ENCODE measurements at places on chromosomes 13 and 19.

DNA sequence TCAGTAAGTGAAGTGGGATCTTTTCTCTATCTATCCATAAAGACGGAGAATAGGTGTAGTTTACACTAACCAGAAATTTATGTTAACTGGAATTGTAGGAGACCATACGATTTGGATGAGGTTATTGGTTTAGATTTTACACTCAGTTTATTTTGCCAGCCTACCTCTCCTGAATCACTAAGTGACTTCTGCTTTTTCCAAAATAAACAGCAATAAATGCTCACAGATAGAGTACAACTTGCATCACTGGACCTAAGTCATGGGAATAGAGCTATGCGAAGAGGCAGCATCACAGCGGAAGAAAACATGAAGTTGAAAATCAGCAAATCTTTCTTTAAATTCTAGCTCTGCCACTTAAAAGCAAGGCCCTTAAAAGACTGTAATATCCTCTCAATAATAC lies 781.0 kb downstream of the LIG4 start:
- DNase-seq, result no peak

DNA sequence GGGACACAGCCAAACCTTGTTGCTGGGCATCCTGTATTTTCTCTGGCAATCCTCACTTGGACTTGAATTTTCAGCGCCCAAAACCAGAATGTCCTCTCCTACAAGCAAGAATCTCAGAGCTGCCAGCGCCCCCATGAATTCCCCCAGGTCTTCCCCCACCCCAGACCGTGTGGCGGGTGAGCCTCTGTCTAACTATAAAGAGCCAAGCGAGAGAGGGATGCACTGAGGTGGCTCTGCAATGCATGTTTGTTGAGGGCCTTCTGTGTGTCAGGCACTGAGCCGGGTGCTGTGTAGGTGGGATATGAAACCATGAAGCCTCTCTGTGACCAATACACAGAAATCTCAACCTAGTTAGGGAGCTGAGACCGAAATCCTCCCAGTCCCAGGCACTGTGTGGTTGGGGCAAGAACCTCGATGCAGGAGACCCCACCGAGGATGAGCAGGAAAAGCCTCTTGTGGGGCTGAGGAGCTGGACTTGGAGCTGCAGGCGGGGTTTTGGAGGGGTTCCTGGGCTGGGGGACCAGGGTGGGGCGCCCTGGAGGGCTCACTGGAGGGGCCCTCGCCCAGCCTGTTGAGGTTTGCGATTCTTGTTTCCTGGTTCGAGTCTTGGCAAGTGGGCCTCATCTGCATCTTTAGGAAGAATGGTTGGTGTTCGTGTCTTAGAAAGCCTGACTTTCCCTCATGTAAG lies 12.4 kb upstream of the PROZ start:
- no peak for DNase-seq

DNA sequence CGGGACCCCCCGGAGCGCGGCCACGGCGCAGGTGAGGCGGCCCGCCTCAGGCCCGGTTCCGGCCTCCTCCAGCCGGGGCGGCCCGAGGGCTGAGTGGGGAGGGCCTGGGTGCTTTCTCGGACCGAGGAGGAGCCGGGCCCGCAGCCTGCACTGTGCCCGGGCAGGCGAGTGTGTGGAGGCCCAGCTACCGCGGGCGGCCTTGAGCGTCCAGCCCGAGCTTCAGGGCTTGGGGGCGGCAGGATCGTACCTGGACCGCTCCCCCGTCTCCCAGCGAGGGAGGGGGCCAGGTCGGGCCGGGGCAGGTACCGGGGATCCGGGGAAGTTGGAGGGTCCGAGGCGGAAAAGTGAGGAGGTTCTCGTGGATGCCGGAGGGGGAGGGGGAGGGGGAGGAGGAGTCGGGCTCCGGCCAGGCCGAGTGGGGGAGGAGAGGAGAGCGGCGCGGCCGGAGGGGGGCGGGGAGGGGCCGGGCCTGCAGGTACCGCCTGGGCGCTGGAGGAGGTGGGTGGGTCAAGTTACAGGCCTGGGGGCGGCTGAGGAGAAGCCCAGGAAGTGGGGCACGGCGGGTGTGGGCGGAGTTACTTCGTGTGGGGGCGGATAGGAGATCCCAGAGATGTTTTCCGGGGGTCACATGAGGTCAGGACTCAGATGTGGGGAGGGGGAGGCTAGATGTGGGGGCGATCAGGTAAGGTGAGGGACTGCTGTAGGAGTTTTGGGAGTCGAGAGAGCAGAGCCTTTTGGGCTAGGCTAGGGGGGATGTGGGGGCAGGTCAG lies 545 bp downstream of the NACC1 start:
- DNase-seq, result no peak

DNA sequence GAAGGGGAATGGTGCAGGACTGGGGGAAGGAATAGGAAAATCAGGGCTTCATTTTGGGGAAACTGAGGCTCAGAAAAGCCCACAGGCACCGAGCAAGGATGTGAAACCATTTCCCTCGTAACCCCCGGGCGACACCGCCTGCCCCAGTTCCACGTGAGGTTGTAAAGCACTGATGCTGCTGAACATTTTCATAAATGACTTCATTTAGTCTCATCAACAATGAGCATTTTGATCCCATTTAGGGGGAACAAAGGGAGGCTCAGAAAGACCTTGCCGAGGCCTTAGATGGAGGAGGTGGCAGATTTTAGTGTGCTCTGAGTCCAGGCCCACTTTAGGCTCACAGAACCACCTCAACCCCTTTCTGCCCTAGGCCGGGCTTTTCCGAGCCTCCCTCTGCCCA lies 20.5 kb upstream of the FBXO27 start:
- DNase-seq, result no peak

- no peak for DNase-seq
Observed at GRCh38 chr13:44826591-44827350, 162.5 kb downstream of the NUFIP1 start.

DNA sequence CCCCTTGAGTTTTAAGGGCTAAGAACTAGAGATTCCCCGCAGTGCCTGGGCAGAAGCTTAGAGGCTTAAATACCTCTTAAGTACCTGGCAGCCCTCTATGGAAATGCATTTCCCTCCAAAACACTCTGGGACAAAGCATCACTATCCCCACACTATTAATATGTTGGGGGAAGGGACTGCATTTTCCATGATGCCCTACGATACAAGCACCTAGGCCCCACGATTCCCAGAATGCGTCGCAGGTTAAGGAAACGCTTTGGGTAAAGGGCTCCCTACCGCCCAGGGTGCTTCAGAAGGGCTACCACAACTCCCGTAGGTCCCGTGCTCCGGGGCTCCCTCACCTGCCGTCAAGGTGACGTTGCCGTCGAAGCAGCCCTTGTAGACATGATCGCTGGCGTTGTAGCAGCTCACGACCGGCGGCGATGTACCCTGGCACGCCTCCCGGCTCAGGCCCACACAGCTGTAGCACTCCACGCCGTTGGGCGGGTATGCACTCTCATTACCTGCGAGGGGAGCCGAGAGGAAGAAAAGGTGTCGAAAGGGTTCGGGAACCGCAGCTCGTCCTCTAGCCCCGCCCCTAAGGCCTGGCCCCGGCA lies 2.5 kb downstream of the LYPD3 start:
- DNase-seq, result no peak

- no peak for DNase-seq
Observed at GRCh38 chr13:35473802-35474201, 2.7 kb downstream of the MAB21L1 start.

GRCh38 chr13:23460309-23460708 lies 26.8 kb upstream of the SACS start:
- no peak for DNase-seq

- no peak for DNase-seq
Observed at GRCh38 chr13:30097701-30098100, 209.7 kb downstream of the KATNAL1 start.

DNA sequence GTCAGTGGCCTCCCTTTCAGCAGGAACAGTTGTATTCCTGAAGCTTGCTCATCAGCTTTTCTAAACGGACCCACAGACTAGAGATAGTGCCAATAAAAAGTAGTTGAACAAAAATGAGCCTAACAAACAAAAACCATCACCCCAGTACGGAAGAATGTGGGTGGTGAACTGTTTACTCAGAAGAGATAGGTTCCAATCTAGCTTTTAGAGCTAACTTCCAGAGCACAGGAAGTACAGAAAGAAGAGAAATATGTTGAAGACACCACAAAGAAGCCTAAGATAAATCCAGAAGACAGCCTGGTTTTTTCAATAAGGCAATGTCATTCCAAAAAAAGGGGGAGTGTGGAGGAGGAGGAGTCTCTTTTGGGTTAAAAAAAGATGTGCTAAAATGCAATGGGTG lies 2.8 kb upstream of the LMO7 start:
- DNase-seq, result no peak

GRCh38 chr19:40756502-40757110 lies 5.6 kb downstream of the SNRPA start:
- no peak for DNase-seq

GRCh38 chr13:94322925-94323763 lies 156.3 kb downstream of the DCT start:
- no peak for DNase-seq

- no peak for DNase-seq
Observed at GRCh38 chr13:85286081-85286480, 513.1 kb downstream of the SLITRK6 start.

DNA sequence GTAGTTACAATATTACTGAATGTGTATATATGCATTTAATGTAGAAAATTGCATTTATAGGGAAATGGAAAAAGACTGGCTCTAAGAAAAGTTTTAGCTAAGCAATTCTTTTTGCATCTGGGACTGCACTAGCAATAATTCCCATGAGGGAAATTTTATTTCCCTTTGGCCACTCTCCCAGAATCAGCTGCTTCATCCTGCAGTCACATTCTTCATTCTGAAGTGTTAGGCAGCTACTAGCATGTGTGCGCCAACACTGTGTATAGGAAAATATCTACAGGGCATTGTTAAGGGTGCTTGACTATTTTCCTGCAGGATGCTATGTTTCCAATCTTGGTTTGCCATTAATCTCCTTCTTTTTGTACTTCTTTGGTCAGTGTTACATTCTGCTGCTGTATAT lies 312.8 kb upstream of the PCDH20 start:
- DNase-seq, result peak; percentile 45

DNA sequence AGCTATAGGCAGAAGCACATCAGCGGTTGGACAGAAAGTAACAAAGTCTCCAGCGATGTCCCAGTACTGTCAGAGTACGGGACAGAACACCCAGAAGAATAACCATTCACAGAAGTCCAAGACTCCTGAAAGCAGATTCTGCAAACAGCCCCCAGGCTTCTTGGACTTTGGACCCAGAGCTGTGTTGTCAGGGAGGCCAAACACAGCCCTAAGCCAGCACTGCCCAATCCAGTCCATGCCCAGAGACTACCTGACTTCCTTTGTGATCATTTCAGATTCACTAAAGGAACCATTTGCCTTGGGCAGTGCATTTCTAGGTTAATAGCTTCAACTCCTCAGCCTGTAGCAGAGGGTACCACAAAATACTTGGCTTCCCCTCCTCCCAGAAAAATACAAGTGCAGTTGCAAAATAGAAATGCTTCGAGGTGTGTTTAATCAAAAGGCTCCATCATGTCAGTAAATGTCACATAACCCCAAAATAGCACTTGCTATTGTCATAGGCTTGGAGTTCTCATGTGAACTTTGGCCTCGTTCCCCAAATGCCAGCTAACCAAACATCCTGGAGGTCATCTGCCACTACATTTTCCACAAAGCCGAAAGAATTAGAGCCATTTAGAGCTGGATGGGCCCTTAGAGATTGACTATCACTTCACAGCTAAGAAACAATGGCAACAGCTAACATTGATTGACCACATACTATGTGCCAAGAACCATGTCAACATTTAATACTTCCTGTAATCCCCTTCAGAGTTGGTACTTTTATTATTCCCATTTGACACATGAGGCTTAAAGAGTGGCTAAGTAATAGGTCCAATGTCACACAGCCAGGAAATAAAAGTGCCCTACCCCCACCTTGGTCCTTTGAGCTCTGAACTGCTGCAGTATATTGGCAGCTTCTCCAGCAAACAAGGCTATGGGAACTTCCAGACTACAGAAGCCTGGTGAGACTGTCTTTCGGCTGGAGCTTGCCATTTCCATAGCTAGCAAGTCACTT lies 329.9 kb downstream of the FOXO1 start:
- DNase-seq, result no peak

- no peak for DNase-seq
Observed at GRCh38 chr19:34969721-34970120, 5.7 kb upstream of the ZNF792 start.

GRCh38 chr13:102311901-102312300 lies 89.9 kb downstream of the FGF14 start:
- DNase-seq, result no peak

- no peak for DNase-seq
Observed at GRCh38 chr19:17264641-17264979, at the start of gene USHBP1. Gene USHBP1, minus strand, starts transcription at chr19:17264745. Its CDS starts 446 bp downstream, at chr19:17264299.

DNA sequence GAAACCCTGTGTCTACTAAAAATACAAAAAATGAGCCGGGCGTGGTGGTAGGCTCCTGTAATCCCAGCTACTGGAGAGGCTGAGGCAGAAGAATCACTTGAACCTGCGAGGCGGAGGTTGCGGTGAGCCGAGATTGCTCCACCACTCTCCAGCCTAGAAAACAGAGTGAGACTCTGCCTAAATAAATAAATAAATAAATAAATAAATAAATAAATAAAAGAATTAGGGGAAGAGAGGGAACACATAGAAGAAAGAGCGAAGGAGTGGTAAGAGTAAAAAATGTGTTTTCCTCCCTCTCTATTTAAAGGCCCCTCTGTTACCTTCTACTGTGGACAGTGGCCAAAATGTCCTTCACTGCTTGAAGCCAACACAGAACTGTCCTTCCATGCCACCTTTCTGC lies 103.9 kb upstream of the SOX21 start:
- no peak for DNase-seq

DNA sequence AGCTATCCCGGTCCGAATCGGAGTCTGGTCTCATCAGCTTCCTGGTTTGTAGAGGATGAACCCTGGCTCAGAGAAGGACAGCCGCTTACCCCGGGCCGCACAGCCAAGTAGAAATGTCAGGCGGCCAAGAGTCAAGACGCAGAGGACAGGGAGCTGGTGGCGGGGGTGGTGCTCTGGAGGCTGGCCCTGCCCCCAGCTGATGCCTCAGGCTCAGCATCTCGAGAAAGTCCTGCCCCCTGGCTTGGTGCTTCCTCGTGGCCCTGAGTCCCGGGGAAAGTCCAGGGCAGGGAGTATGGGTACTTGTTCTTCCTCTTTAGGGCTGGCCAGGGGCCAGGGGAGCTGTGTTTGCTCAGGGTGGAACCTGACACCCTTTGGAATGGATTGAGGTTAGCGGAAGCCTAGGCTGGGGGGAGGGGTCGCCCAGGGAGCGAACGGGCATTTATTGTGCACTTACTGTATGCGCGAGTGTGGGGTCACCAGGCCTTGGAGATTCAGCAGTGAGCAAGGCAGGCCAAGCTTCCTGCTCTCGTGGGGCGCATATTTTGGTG lies 2.2 kb downstream of the TJP3 start:
- no peak for DNase-seq

GRCh38 chr19:32824916-32825608 lies 44.5 kb downstream of the SLC7A9 start:
- no peak for DNase-seq

All from NCI-H446 treated with DMSO at 0.1 percent for 48 hours (cell line).